ENCODE measurements at places on chromosomes 5 and 9.
A peak's percentile ranks its signal among the peaks of the same experiment; 100 is the strongest.

DNA sequence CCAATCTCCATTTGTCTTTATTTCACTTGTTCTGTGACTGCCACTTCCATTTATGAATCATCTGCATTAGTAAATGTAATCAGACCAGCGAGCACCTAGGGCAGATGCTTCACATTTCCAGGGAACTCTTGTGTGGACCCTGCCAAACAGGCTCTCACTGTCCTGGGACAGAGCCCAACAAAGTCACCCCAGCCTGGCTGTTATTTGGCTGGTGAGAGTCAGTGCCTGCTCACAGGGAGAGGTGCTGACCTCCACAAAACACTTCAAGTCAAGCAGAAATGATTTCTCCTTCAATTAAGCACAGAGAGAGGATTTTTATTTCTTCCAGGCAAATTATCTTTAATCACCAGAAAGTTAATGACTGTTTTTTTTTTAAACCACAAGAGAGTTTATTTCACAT, 568.0 kb downstream of the MTRR start:
- DNase-seq: no peak

- no peak for DNase-seq
Measured at GRCh38 chr9:121122246-121123032, 47.7 kb downstream of the CNTRL start.

- no peak for DNase-seq
Measured at GRCh38 chr5:56056875-56057274, 62.1 kb upstream of the IL6ST start.

DNA sequence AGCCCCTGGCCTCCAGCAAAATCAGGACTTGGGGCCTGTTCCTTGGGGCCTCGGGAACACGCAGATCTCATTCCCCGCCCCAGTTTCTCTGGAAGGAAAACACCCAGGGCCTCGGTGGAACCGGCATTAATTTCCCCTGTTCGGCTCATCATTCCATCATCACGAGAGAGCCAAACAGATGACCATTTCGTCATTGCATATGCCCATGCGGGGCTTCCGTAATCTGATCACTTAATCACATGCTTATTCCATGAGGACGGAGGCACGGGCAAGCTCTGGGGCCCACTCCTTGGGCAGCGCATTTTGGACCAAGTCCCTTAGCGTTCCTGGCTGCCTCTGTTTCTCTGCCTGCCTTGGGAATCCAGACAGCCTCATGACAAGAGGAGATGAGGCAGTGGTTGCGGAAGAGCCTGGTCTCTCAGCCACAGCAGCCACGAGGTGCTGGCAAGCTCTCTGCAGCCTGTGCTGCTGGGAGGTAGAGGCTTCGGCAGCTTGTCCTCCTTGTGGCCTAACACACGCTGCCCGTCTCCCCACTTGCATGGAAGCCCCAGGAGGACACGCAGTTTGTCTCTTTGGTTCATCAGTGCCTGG, 65.0 kb upstream of the IER5L start:
- DNase-seq: no peak

DNA sequence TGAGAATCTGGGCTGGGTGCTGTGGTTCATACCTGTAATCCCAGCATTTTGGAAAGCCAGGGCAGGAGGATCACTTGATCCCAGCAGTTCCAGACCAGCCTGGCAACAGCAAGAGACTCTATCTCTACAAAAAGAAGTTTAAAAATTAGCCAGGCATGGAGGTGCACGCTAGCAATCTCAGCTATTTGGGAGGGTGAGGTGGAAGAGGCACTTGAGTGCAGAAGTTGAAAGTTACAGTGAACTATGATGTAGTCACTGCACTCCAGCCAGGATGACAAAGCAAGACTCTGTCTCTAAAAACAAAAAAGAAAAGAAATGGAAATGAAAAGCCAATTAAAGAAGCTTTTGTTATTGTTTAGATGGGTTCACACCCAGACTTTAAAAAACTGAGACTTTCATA, 131.6 kb upstream of the RASA1 start:
- no peak for DNase-seq

DNA sequence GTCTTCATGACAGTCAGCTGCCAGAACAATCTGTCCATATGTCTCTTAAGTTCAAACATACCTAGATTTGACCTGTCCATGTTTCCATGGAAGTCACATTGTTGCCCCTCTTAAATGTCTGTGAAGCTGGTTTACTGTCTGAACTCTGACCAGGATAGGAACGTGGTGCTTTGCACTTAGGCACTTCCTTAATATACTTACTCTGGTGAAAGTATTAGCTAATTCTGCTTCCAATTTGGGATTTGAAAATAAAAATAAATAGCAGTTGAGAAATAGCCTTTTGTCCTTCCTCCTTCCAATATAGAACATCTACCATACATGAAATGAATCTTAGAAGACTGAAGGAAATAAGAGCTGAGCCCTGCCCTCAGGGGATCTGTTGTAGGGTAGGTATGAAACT, 524.5 kb upstream of the CLINT1 start:
- DNase-seq: no peak

DNA sequence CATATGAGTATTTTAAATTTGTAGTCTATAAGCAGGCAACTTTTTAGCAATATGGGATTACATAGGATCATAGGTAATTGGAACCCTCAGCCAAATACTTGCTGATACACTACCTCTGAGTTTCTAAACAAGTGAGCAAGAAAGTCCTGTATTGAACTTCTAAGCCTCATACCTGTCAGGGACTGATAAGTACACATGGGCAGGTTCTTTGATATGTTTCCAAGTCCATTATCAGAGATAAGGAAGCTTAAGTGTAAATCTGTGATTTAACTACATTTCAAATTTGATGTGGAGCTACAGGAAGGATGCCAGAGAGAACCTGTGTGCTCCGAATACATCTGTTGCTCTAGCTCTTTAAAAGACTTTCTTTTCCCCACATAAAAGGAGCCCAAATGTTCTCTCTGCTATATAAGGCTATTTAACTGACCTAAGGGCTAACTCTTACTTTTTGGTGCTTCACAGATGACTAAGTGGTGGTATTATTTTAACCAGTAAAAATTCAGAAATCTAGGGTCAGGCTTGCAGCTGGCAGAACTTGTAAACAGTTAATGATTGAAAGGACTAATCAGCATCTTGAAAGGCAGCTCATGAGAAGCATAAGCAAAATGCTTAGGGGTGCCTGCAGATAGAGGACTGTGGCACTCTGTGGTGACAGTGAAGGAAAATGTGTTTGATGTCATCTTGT, 228.6 kb downstream of the NR3C1 start:
- DNase-seq: no peak

- no peak for DNase-seq
Measured at GRCh38 chr5:55324815-55325418, 17.1 kb downstream of the MTREX start.

DNA sequence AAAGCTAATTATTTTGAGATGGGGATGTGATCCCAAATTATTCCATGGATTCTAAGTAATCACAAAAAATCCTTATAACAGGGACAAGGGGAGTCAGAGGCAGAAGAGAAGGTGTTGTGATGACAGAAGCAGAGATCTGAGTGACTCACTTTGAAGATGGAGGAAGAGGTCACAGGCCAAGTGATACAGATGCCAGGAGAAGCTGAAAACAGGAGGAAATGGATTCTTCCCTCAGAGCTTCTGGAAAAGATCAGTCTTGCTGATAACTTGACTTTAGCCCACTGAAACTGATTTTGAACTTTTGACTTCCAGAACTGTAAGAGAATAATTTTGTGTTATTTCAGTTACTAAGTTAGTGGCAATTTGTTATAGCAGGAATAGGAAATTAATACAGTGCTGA, 105.3 kb downstream of the GCNT1 start:
- no peak for DNase-seq

- no peak for DNase-seq
Measured at GRCh38 chr5:127216143-127216542, 74.5 kb upstream of the MEGF10 start.

DNA sequence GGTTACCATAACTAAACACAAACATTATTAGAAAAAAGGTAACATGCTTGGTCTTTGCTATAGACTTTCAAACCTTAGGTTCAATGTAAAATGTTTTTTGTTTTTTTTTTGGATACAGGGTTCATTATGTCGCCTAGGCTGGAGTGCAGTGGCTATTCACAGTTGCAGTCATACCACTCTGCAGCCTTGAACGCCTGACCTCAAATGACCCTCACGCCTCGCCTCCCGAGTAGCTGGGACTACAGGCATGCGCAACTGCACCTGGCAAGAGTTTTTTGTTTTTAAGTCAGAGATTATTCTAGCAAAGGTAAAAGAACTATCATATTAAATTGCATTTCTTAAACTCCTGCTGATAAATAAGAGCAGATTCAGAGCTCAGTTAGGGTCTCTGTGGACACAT, 55.1 kb upstream of the NR5A1 start:
- DNase-seq: peak; percentile 36

- no peak for DNase-seq
Measured at GRCh38 chr9:5839572-5839902, 6.6 kb upstream of the ERMP1 start.

GRCh38 chr5:39605145-39605544, 180.4 kb upstream of the DAB2 start:
- no peak for DNase-seq

GRCh38 chr5:76482984-76483383, 79.9 kb downstream of the IQGAP2 start:
- DNase-seq: no peak

DNA sequence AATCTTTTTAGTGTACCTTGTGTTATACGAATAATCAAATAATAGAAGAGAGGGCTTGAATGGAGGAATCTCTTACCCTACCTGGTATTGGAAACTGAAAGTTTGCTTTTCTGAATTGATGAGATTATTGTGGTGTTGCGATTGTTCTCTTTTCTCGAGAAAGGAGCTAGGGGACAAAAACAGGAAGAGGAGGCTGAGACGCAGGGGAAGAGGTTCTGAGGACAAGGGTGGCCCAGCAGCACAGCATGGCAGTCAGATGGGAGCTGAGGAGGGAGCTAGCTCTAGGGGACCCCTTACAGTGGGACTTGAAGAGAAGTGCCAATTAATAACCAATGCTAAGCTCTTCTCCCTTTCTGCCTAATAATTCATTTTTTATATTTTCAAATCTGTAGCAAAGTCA, 183.3 kb upstream of the DMAC1 start:
- no peak for DNase-seq

- DNase-seq: no peak
Measured at GRCh38 chr5:180860273-180860886, 696 bp downstream of the ZFP62 start.

DNA sequence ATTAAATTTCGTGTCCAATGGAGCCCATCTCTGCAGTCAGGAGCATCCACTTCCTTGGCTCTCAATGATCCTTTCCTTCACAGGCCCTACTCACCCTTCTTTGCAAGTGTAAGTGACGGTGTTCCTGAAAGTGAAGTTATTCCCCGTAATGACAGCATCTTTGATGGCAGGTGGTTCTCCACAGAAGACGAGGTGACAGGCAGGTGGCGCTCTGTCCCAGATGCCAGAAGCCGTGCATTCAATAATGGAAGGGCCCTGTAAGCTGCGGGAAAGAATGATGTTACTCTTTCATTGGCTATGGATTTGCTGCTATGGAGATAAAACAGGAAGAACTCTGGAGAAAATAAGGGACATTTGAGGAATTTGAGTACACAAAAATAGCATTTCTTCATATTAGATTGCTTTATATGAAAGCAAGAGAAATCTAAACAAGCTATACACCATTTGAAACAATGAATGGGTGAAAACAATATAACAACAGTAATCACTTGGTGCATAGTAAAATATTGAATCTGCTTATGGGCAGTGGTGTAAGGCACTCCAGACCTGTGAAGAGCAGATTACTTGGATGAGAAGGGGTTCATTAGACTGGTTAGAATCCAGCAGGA, 89.9 kb upstream of the TXNDC8 start:
- peak; percentile 63 for DNase-seq

GRCh38 chr9:125889476-125890419, 142.6 kb downstream of the PBX3 start:
- DNase-seq: peak; percentile 67

DNA sequence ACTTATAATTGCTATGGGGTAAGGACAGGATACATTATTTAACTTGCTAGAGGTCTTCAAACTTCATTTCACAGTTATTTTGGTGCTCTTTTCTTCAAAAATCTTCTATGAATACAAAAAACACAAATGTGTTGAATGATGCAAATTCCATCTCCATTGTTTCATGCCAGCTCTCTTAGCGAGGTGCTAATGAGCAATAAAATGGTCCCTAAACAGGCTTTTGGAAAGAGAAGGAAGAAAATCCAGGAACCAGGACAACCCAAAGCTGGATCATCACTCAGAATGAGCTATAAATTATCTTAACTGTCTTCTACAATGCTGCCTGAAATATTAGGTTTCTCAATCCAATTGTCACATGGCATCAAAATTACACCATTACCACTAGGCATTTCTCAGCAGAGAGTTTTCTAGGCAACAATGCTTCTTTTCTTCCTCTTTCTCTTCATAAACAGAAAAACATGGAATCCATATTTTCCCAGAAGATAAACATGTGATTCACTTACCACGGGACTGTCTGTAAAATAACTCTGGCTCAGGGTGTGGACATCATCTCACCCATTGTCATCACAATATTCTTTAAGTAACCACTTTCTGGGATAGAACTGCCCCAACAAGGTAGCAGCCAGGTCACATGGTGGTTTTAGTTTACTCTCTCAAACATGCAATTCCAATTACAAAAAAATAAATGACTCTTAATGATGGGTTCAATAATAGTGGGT, 249.4 kb downstream of the NPR3 start:
- no peak for DNase-seq

Data from nephron progenitor cell (in vitro differentiated cells).